ENCODE measurements at places on chromosomes 4 and X. TPM values are rescaled to one million over a fixed set of nuclear protein-coding genes. Genes with fewer than 3 reads are reported as not detected.

Gene TMPRSS11B
- total RNA-seq, result not detected

DNA sequence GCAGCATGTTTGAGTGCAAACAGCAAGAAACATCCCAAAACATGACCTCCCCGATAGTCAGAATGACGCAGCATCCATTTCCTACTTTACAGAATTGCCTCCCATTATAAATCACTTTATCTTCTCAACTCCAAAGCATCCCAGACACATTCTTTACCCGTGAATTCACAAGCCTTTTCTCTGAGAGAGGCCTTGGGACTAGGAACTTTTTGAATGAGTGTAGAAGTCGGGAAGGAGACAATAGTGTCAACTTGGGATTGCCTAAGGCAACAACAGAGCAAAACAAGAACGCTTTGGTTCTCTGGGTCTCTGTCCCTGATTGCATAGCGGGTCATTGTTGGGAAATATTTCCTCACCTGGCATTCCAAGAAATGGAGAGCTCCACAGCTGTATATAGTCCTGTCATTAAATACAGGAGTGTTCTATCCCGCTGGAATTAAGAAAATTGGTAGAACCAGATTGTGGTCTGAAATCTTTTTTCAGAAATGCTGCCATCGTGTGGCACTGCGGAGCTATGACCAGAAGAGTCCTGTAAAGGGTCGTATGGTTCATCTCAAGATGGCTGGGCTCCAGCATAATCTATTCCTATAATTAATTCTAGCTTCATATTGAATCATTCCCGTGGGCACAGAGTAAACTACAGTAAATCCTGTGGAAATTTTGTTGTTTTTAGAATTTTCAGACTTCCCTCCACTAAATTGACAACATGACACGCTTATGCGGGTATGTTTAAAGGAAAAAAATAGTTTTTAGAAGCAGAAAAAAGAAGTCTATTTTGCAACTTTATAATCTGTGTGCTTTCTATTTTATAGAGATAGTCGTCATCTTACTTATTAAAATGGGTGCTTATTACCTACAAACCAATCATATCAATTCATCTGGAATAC lies 2.0 kb upstream of the SPP1 start:
- H3K27me3 ChIP-seq, result peaks cover 4% of the 10 kb centered on the region
- peaks cover 20% of the 10 kb centered on the region for H3K4me1 ChIP-seq
- peak overlapping the region; percentile 27 for H3K4me3 ChIP-seq
- peak; percentile 58 for DNase-seq

GRCh38 chr4:168411318-168412150 lies 68.8 kb downstream of the DDX60L start:
- no peak for DNase-seq
- peaks cover 5% of the 10 kb centered on the region for H3K4me1 ChIP-seq
- H3K4me3 ChIP-seq, result no peak overlapping the region
- H3K36me3 ChIP-seq, result peaks cover 19% of the 10 kb centered on the region
- no peaks in the 10 kb centered on the region for H3K27me3 ChIP-seq
- no peak overlapping the region for H3K27ac ChIP-seq

DNA sequence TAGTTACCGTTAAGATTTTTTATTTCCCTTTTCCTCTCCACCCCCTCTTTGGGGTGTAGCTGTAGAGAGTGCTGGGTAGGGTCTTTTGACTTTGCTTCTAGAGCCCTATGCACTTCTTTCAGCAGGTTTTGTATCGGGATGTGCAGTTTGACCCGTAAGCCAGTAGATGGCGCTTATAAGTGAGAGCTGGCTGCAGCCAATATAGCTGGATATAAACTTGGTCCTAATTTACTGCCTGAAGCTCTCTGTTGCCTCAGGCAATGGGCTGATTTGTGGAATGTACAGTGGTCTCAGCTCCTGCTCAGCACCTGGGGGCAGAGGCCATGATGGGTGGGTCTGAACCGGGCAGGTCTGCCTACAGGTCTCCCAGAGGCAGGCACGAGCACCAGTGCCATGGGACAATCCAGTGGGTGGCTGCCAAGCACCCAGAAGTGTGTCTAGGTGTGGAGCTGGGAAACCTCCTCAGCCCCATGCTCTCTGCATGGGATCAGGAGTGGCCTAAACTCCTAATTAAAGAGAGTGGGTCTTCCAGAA lies 146.5 kb downstream of the SPANXN1 start:
- peaks cover 2% of the 10 kb centered on the region for H3K36me3 ChIP-seq
- no peak overlapping the region for H3K4me3 ChIP-seq
- DNase-seq, result no peak
- H3K27me3 ChIP-seq, result no peaks in the 10 kb centered on the region
- H3K4me1 ChIP-seq, result no peaks in the 10 kb centered on the region

DNA sequence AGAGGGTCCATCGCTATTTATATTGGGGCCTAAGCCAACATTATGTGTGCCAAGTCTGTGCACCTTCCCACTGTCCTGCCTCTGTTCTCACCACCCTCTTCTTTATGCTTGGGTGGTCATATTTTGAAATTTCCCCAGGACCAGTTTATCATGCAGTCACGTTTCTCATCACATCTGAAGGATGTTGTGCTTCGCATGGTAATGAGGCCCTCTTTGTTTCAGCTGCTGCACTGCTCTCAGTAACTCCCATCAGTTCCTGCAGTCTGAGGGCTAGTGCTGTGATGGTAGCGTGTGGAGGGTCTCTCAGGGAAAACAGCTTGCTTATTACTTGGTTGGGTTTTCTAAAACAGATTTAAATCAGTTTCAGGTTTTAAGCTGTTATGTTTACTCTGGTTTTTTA lies 288.0 kb downstream of the AFF2 start:
- H3K4me1 ChIP-seq, result no peaks in the 10 kb centered on the region
- no peak for DNase-seq
- no peaks in the 10 kb centered on the region for H3K36me3 ChIP-seq
- no peak overlapping the region for H3K4me3 ChIP-seq
- H3K27ac ChIP-seq, result no peak overlapping the region

DNA sequence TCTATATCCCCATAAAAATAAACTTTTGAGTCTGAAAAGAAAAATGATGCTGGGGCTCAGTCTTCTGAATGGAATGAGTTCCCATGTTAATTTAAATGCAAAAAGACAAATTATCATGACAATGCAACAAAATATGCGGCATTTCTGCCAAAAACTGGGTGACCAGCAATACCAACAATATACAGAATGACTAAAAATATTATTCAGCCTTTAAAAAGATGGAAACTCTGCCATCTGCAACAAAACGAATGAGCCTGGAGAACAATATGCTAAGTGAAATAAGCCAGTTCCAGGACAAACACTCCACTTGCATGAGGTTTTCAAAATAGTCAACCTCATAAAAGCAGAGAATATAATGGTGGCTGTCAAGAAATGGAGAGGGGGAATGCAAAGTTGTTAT lies 558.5 kb downstream of the IL15 start:
- no peaks in the 10 kb centered on the region for H3K27me3 ChIP-seq
- DNase-seq, result no peak
- no peak overlapping the region for H3K4me3 ChIP-seq
- peaks cover 2% of the 10 kb centered on the region for H3K36me3 ChIP-seq
- H3K4me1 ChIP-seq, result no peaks in the 10 kb centered on the region

DNA sequence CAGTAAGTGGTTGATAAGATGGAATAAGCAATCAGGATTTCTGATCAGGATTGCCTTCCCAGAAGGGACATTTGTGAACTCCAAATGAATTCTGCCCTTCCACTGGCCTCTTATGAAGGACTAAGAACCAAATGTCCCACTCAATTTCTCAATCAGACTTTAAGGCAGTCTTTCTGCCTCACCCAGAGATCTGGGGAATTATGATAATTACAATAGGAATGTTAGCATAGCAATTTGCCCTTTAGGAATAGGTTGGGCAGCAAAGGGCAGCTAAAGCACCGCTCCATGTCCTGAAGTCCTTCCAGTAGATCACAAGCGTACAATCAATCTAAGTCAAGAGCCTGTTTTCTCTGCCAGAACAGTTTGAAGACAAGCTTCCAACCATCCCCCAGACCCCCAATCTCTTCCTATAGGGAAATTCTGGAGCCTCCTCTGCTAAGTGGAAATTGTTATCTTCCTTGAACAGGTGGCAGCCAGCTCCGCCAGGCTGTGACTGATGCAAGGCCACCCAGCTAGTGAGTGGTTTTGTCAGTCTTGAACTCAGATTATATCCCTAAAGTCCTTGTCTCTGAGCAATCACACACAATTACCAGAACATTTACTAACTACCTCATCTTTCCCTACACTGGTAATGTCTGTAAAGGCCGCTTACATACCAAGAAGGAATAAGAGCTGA lies 18.6 kb downstream of the NKX3-2 start:
- H3K27ac ChIP-seq, result no peak overlapping the region
- H3K4me1 ChIP-seq, result no peaks in the 10 kb centered on the region
- H3K36me3 ChIP-seq, result no peaks in the 10 kb centered on the region
- DNase-seq, result no peak
- no peak overlapping the region for H3K4me3 ChIP-seq
- peaks cover 97% of the 10 kb centered on the region for H3K27me3 ChIP-seq

DNA sequence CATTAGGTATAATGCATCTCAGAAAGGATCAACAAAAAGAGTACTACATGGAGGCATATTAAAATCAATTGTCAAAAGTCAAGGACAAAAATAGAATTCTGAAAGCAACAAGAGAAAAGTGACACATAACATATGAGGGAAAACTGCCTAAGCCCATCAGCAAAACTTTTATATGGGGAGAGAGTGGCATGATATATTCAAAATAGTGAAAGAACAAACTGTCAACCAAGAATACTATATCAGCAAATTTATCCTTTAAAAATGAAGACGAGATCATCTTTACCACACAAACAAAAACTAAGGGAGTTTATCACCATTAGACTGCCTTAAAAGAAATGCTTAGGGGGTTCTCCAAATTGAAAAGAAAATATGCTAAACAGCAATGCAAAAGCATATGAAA lies 86.4 kb upstream of the CHRDL1 start:
- H3K27ac ChIP-seq, result no peak overlapping the region
- peaks cover 3% of the 10 kb centered on the region for H3K27me3 ChIP-seq
- no peak for DNase-seq
